ENCODE measurements at places on chromosomes 4 and X. TPM values are rescaled to one million over a fixed set of nuclear protein-coding genes. Genes with fewer than 3 reads are reported as not detected.

The MTNR1A gene
- not detected for total RNA-seq

The LAP3 gene
- total RNA-seq = 27.9 TPM

GRCh38 chrX:85309717-85310116 is 65.9 kb downstream of the ZNF711 start:
- no peaks in the 10 kb centered on the region for H3K36me3 ChIP-seq
- H3K4me1 ChIP-seq = no peaks in the 10 kb centered on the region
- no peak for DNase-seq
- H3K27ac ChIP-seq = no peak overlapping the region
- no peaks in the 10 kb centered on the region for H3K27me3 ChIP-seq

The EREG gene
- total RNA-seq = not detected

DNA sequence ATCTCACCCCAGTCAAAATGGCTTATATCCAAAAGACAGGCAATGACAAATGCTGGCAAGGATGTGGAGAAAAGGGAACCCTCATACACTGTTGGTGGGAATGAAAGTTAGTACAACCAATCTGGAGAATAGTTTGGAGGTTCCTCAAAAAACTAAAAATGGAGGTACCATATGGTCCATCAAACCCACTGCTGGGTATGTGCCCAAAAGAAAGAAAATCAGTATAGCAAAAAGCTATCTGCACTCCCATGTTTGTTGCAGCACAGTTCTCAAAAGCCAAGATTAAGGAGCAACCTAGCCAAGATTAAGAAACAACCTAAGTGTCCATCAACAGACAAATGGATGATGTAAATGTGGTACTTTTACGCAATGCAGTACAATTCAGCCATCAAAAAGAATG is 70.7 kb downstream of the DCAF12L1 start:
- H3K36me3 ChIP-seq = no peaks in the 10 kb centered on the region
- no peak overlapping the region for H3K27ac ChIP-seq
- H3K27me3 ChIP-seq = no peaks in the 10 kb centered on the region
- no peaks in the 10 kb centered on the region for H3K4me1 ChIP-seq
- no peak for DNase-seq

DNA sequence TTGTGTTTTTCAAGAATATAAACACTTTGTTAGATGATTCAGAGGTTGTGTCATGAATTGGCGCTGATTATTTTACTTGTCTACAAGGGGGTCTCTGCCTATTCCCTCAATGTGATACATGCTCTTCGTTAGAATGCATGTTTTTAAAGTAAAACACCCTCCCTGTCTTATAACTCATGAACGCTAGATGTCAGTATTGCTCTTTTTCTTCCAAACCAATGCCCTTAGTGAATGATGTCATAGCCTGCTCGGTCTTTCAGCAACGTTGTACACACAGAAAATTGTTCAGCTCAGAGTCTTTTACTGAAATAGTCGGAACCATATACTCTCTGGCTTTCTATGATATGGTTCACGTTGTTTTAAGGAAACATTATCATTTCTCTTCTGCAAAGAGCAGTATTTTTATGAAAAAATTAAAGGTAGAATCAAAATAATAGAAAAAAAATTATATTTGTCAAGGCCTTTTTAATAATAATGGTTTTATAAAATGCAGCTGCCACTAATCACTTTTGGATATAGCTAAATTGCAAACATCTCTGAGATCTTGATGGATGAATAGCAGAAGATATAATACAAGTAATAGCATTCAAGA is 292.9 kb downstream of the TLL1 start:
- H3K4me1 ChIP-seq = no peaks in the 10 kb centered on the region
- no peak overlapping the region for H3K27ac ChIP-seq
- no peaks in the 10 kb centered on the region for H3K27me3 ChIP-seq
- peak; percentile 17 for DNase-seq
- no peaks in the 10 kb centered on the region for H3K36me3 ChIP-seq

The CFAP99 gene
- total RNA-seq = not detected

The RRH gene
- total RNA-seq = not detected

DNA sequence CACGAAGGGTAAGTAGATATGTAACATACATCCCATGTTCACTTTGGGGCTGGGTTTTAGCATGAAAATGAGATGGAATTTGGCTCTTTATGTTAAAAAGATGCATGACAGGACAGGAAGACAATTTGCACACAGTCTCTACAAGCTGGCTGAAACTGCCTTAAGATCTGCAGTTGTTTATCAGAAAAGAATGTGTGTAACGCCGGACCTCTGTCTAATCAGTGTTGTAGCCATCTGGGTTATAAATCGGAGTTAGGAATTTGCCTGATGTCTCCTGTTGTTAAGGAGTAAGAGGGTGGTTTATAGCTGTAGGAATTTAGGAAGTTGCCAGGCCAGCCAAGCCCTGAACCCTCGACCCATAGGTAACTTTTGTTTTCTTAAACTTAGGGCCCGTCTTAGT is 562.9 kb upstream of the FAT1 start:
- H3K36me3 ChIP-seq = no peaks in the 10 kb centered on the region
- no peak for DNase-seq
- no peaks in the 10 kb centered on the region for H3K4me1 ChIP-seq

DNA sequence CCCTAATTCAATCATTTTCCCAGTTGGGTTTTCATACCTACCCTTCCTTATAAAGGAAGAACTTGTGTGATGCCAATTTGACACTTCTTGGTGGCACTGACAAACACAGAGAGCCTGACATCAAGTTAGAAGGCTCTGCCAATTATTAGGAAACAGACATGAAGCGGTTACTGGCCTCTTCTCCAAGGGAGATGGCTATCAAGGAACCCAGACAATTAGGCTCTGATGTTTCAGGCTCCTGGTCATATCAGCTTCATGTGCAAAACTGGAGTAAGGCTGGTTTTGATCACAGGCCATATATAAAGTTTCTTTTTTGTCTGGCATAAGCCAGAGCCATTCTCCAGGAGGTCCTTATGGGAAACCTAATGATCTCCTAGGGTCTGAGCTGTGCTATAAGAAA is 428 bp downstream of the ARL13A start:
- no peaks in the 10 kb centered on the region for H3K4me1 ChIP-seq
- no peak overlapping the region for H3K27ac ChIP-seq
- H3K4me3 ChIP-seq = no peak overlapping the region
- DNase-seq = no peak
- no peaks in the 10 kb centered on the region for H3K27me3 ChIP-seq
- H3K36me3 ChIP-seq = no peaks in the 10 kb centered on the region

DNA sequence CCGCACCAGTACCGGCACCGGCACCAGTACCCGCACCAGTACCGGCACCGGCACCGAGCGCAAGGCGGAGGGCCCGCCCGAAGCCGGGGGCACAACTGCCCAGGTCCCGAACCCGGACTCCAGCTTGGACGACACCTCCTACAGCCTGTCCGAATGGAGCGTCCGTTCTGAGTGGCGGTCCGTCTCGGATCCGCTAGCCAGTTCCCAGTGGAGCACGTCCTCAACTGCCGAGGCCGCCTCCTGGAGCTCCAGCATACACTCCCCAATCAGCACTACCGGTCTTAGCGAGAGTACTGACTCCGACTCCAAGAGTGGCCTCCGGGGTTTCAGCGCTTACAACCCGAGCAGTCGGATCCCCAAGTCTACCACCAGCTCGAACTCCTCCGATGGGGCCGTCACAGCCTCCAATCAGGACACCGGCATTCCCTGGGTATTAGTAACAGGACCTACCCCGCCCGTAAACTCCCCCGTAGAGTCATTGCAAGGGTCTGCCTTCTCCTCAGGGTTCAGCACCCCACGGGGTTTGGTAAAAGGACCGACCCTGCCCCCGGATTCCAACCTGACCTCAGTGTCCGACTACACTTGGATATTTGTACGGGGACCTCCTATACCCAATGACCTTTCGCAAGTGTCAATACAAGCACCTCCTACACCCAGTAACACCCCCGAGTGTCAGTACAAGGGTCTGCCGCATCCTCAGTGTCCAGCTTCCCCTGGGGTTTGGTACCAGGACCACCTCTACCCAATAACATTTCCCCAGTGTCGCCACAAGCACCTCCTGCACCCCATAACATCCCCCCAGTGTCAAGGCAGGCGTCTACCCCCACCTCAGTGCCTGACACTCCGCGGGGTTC is 721 bp upstream of the MAOA start:
- H3K4me3 ChIP-seq = peak overlapping the region; percentile 71
- no peaks in the 10 kb centered on the region for H3K36me3 ChIP-seq
- no peaks in the 10 kb centered on the region for H3K4me1 ChIP-seq
- peak; percentile 14 for DNase-seq
- H3K27ac ChIP-seq = peak overlapping the region; percentile 71
- no peaks in the 10 kb centered on the region for H3K27me3 ChIP-seq

The TSR2 gene
- 33.8 TPM for total RNA-seq

Measured in naive thymus-derived CD4-positive, alpha-beta T cell (primary cell).